ENCODE measurements at places on chromosomes 6 and 20. TPM values are rescaled to one million over a fixed set of nuclear protein-coding genes. Genes with fewer than 3 reads are reported as not detected.

- DNase-seq, result no peak
These were observed 107.3 kb upstream of the OLIG3 start for GRCh38 chr6:137601471-137601870.

DNA sequence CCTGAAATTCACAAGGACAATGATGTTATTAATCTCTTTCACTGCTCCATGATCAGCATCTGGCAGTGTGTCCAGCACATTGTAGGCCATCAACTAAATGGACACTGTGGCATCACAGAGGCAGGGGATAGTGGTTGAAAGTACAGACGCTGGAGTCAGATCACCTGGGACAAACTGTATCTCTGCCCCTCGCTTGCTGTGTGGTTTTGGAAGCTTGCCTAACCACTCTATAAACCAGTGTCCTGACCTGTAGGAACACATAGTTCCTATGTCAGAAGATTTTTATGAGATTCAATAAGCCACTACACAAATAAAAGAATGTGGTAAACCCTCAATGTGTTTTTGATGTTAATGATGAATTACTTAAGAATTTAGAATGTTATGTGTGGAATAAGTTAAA lies 219.3 kb upstream of the RNF217 start:
- DNase-seq, result no peak

DNA sequence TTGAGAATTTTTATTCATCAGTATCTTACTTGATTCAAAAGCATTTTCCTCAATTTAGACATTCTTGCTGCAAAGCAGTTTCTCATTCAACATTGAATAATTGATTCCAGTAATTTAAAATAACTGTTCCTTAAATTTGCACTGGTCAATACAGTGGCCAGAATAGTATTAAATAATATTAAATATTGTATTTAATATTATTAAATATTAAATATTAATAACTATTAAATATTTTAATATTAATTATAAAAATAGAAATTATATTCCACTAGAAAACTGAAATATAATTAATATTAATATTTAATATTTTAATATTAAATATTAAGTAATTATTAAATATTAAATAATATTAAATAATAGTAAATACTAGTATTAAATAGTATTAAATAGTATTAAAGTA lies 758.8 kb downstream of the EYS start:
- DNase-seq, result no peak

- DNase-seq, result peak; percentile 14
These were observed 50.8 kb downstream of the AIG1 start for GRCh38 chr6:143111443-143111842.

DNA sequence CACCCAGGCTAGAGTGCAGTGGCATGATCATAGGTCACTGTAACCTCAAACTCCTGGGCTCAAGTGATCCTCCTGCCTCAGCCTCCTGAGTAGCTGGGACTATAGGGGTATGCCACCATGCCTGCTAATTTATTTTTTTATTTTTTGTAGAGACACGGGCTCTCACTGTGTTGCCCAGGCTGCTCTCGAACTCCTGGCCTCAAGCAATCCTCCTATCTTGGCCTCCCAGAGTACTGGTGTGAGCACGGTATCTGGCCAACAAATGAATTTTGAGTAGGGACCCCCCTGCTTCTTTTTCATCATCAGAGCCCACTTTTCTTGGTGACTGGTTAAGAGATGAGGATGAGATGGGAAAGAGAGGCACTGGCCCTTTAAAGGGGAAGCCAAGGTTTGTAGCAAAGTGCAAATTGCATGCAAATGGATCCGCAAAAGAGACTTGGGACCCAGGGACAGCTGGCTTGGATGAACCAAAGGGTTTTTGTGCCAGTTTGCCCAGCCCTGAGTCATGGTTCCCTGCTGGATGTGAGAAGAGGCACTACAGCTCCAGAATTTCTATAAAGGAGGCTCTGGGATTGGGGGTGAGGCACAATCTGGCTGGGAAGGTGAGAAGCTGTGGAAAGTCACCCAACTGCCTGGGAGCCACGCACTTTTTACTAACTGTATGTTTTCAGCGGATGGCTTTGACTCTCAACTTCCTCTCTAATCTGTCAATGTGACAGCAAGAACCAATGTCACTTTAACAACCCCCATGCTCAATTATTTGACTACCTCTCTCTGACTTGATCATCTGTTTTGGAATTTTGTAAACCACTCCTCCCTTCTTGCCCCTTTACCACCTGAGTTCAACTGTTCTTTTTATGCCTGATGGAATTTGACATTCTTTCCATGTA lies 58.7 kb upstream of the RNF24 start:
- DNase-seq, result no peak

GRCh38 chr20:34621383-34622367 lies 55.2 kb downstream of the PIGU start:
- no peak for DNase-seq

GRCh38 chr6:156786652-156787051 lies 9.5 kb downstream of the ARID1B start:
- DNase-seq, result no peak

DNA sequence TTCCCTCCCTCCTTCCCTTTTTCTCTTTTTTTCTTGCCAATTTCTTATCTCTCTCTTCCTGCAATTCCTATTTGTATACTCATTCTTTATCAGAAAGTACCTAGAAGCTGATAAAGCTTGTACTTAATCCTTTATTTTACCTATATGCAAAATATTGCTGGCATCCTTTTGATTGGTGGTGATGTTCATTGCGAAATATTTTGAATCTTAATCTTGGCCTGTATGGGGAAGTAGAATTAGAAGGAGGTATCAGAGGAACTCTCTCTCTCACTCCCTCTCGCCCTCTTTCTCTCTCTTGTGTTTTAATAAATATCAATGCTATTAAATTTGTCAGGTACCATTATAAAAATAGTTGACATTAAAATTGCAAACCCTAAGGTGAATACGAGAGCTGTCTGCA lies 52.8 kb downstream of the UST start:
- no peak for DNase-seq

- no peak for DNase-seq
These were observed 3.7 kb downstream of the TPD52L1 start for GRCh38 chr6:125157280-125157679.

GRCh38 chr6:11085758-11086435 lies 7.7 kb upstream of the SMIM13 start:
- DNase-seq, result no peak

- no peak for DNase-seq
These were observed 97.7 kb downstream of the ATG5 start for GRCh38 chr6:106227612-106228507.

GRCh38 chr6:35663447-35664235 lies 25.1 kb downstream of the FKBP5 start:
- DNase-seq, result peak; percentile 71

- DNase-seq, result no peak
These were observed 137.7 kb upstream of the C6orf118 start for GRCh38 chr6:165447141-165447540.

- no peak for DNase-seq
These were observed 43.9 kb downstream of the ATG5 start for GRCh38 chr6:106281661-106282060.

- DNase-seq, result no peak
These were observed 40.6 kb downstream of the SPATA2 start for GRCh38 chr20:49874696-49875095.

DNA sequence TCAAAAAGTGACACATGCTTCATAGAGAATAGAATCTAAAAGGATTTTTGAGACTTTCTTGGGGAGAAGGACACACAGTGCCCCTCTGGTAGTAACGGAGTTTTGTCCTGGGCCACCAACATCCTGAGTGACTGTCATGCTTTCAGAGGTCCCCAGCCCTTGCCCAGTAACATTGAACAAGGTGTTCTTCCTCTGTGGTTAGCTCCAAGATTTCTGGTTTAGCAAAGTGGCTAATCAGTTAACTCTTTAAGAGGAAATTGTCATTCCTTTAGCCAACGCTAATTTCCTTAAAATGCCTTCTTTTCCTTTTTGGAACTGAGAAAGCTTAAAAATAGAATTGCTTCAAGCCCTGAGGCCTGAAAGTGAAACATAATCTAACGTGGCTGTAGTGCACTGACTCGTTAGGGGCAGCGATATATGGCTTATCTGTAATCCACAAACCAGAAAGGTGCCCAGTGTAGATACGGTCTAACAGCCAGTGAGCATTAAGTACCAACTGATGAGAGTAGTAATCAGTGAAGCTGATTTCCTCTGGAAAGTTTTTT lies 7.8 kb downstream of the E2F3 start:
- peak; percentile 64 for DNase-seq

DNA sequence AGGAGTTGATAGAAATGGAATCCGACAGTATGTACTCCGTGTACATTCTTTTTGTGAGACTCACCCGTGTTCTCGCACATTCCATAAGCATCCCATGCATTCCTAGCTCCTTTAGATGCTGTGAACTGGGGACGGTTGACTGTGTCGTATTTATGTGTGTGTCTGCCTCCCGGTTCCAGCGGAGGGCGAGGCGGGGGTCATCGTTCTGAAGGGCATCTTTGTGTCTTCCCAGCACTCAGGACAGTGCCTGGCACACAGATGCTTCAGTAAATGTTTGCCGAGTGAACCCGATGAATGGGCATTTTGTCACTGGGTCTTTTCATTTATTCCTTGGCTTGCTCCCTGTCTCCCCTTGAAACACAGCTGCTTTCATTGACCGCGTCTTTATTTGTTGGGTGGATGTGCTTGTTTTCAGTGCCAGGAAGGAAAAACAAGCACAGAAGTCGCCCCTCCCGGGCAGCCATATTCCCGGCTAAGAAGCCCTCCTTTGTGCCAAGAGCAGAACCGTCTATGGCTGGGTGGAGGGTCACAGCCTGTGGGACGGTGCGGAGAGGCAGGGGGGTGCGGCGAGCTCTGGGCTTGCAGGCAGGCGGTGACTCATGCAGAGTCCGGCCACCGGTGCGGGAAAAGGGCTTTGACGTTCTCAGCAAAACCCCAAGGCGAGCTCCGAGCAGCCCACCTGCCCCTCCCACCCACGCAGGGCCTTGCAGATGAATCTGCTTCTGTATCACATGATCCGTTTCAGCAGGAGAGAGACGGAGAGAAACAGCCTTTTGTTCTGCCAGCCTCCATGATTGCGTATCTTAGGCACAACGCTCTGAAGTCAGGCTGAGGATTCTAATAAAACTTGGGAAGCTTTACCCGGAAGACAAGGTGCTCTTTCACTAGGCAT lies 11.2 kb upstream of the PSMG4 start:
- no peak for DNase-seq

- DNase-seq, result no peak
These were observed 795.8 kb downstream of the QKI start for GRCh38 chr6:164210323-164210722.

DNA sequence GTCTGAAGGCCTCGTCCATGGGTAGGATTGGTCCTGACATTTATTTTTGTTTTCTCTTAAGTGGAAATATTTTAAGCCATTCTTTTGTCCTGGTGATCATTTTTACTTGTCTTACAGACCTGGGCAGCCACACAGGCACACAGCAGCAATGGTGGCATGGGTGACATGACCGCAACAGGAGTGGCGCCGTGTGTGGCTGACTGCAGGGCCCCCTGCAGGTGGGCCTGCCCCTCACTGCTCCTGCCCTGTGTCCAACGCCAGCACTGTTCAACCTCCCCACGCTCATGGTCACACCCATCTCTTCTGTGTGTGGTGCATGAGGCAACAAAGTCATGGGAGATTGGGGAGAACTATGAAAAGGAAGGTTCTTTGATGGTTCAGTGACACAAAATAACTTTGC lies 151.9 kb downstream of the MYLK4 start:
- no peak for DNase-seq

GRCh38 chr6:88086792-88087191 lies 39.2 kb downstream of the SPACA1 start:
- no peak for DNase-seq

GRCh38 chr6:91486200-91486599 lies 899.3 kb upstream of the MAP3K7 start:
- no peak for DNase-seq

- no peak for DNase-seq
These were observed 8.5 kb downstream of the LRRC1 start for GRCh38 chr6:53803081-53803860.

- DNase-seq, result no peak
These were observed 383.7 kb upstream of the IRAK1BP1 start for GRCh38 chr6:78483553-78484197.

DNA sequence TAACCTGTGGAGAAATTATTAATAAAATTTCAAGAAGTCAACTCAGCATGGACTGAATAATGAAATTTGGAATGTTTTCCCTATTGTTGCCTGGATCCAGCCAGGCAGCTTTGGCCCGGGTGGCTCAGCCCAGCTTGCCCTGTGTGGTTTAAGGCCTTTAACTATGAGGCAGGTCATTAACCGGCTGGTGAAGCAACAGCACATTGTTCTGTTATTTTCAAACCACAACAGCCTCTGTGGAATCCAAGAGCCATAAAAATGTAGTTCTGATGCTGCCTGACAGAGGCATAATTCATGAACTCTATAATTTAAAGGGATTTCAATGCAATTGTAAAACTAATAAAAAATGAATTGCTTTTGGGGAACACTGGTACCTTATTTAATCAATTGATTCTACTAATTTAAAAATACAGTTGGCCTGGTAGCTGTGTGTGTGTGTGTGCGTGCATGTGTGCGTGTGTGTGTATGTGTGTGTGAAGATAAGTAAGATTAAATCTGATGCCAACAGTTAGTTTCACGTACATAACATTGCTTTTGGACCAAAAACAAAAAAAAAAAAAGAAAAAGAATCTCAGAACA lies 117.7 kb downstream of the RPS12 start:
- no peak for DNase-seq

GRCh38 chr6:8392569-8392968 lies 42.8 kb downstream of the SLC35B3 start:
- no peak for DNase-seq

DNA sequence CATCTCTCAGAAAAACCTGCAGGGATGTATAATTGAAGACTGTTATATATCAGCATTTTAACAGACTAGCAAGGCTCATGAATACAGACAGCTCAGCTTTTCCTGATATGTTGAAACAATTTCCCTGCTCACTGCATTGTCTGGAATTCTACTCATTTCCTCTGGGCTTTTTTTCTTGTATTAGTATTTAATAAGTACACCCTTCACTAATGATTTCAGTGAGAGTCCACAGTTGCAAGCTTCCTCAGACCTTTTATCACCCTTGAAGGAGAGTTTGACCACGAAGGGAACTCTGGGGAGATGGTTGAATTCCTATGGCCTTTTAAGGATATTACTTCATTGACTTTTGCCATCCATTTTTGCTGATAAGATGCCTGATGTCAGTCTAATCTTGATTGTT lies 248.7 kb downstream of the ADGB start:
- no peak for DNase-seq

DNA sequence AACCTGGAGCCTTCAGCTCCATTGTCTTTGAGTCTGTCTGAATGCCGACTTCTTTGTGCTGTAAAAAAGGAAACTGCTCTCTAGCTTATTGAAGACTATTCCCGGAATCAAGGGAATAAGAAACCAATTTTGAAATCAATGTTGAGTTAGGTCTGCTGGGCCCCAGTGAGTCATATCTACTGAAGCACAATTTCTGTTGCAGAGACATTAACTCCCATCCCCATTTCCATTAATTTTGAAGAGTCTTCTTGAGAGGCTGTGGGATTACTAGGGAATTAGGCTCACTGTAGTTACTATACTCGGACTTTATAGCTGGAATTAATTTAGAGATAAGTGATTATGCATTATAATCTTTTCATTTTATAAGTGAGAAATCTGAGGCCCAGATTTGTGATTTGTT lies 116.7 kb downstream of the SLC35F1 start:
- DNase-seq, result no peak

The C4A gene
- total RNA-seq, result 3.3 TPM

The MYLIP gene
- 18.5 TPM for total RNA-seq

The FHL5 gene
- total RNA-seq, result not detected

The L3MBTL1 gene
- 8.8 TPM for total RNA-seq

The HMGCLL1 gene
- not detected for total RNA-seq

The PLN gene
- not detected for total RNA-seq

The TRIM15 gene
- 0.24 TPM for total RNA-seq

The PAQR8 gene
- 4.5 TPM for total RNA-seq

The HRH3 gene
- total RNA-seq, result not detected

Measured in activated CD4-positive, alpha-beta T cell treated with anti-CD3 and anti-CD28 coated beads, Interleukin-2, amount 10 ng/mL, durations not matched to agents 24 days and 14 days (primary cell).